A172 (cell line): ENCODE measurements at places on chromosomes 6 and 20. TPM values are rescaled to one million over a fixed set of nuclear protein-coding genes. Genes with fewer than 3 reads are reported as not detected.

- DNase-seq: no peak
These were observed 26.8 kb downstream of the CSNK2A1 start for GRCh38 chr20:516799-517198.

GRCh38 chr6:161630674-161631073, 356.8 kb upstream of the AGPAT4 start:
- peak; percentile 38 for DNase-seq

DNA sequence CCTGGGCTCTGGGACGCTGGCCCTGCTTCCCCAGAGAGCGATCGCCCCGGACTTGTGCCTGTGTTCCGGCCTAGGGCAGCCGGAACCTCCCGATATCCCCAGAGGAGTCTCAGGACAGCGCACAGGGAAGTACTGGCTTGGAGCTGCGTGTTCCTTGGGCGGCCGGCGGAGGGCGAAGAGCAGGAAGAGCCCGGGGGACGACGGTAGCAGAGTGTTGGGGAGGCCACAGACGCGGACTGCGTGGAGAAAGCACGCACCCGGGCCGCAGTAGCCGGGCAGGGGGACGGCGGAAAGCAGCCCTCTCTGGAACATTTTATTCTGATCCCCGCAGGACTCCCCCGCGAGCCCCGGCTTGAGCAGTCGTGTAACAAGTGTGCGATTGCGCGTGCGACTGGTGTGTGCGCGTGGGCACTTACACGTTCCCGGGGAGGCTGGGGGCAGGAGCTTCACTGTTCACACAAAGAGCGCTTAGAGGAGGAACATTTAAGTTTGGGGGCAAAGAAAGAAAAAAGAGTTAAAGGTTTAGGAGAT, 36.1 kb downstream of the NCR2 start:
- DNase-seq: no peak

GRCh38 chr6:20202699-20203302, 9.5 kb downstream of the MBOAT1 start:
- no peak for DNase-seq

Gene CST4
- not detected in 2 replicates for total RNA-seq
